Lower lobe of right lung (tissue), 2 donors: ENCODE measurements at places on chromosomes 12 and 14. TPM values are rescaled to one million over a fixed set of nuclear protein-coding genes. Genes with fewer than 3 reads are reported as not detected.
A peak's percentile ranks its signal among the peaks of the same experiment; 100 is the strongest.

DNA sequence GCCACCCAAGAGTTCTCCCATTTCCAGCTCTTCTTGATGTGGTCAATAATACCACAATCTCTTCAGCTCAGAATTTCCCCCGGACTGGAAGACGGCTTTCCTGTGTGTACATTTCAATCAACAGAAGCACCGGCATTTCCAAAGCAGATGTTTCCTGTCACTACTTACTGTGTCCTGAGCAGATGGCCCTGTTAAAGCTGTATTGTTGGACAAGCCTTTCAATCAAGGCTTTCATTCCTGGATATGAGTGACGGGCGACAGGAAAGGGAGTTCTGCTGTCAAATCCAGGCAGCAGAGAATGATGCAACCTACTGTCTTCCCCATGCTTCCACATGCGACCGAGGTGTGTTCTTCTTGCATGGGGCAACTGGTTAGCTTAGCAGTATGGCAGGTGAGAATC, 76.4 kb upstream of the CCDC60 start:
- DNase-seq: no peak

GRCh38 chr12:106081606-106082005, 57.1 kb downstream of the NUAK1 start:
- DNase-seq: no peak

- DNase-seq: no peak
These were observed 68.5 kb upstream of the HOXC13 start for GRCh38 chr12:53870117-53870516.

- DNase-seq: no peak
These were observed 72.8 kb upstream of the ABCD2 start for GRCh38 chr12:39692258-39692853.

The TCTN1 gene
- 40.1 TPM for total RNA-seq

The TMEM63C gene
- 0.27 TPM for total RNA-seq

The PIANP gene
- 0.18 TPM for total RNA-seq

DNA sequence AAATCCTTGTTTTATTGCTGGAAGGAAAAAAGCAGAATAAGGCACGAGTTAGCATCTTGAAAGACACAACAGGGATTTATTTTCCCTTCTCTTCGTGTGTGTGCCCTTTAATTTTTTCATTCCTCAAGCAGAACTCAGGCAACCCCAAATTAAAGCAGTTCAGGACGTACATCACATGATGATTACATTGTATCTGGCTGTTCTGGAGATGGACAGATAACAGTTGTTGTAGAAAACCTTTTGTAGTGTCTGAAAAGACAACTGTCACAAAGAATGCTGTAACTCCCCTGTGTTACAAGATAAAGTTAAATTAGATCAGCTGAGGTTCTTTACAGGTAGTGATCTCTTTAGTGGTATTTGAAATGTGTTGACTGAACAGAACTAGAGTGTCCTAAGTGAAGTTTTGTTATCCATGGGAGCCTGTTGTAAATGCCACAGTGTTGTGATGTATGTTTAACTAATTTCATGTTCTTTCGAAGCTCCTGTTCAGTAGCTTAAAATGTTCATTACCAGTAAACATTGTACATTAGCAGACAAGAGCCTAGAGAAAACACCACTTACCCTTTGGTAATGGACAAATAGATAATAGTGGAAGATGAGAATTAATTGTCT, 58.5 kb downstream of the TMTC2 start:
- DNase-seq: no peak

DNA sequence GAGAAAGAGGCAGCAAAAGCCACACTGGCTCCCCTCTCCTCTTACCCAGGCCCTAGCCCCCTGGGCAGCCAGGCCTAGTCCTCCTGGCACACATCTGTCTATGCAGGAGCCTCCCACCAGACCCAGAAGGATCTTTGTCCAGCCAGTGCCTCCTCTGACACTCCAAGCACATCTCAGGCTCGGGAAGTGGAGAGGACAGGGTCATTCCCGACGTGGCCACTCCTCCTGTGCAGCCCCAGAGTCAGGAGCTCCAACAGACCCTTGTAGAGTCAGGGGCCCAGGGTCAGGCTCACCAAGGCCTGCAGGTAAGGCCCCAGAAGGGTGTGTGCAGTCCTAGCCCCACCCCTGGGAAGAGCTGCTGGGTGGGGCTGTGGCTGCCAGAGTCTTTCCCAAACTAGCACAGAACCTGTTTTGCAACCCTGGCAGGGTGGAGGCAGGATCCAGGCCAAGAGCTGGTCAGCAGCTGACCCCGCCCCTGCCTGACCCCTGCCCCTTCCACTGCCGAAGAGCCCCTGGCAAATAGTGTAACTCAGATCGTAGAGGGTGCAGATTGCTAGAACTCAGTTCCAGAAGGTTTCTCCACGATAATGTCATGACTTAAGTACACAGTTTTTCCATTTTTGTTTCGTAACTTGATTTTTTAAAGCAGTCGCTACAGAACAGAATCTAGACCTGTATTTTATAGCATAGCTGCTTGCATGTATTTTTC, 26.6 kb upstream of the PNMA1 start:
- peak; percentile 89 for DNase-seq

GRCh38 chr14:24369907-24370687, 2.1 kb downstream of the NFATC4 start:
- DNase-seq: no peak

The CLEC1A gene
- total RNA-seq: 9.7 TPM

The KRT77 gene
- total RNA-seq: not detected
